Stimulated activated CD8-positive, alpha-beta memory T cell treated with anti-CD3 and anti-CD28 coated beads, Interleukin-4, amount 100 ng/mL, for 48 hours (primary cell): ENCODE measurements at places on chromosomes 7 and 10.

- no peak for DNase-seq
Observed at GRCh38 chr10:42972946-42973345, 103.9 kb upstream of the RET start.

GRCh38 chr10:67665491-67665890 is 30.5 kb downstream of the CTNNA3 start:
- no peak for DNase-seq

DNA sequence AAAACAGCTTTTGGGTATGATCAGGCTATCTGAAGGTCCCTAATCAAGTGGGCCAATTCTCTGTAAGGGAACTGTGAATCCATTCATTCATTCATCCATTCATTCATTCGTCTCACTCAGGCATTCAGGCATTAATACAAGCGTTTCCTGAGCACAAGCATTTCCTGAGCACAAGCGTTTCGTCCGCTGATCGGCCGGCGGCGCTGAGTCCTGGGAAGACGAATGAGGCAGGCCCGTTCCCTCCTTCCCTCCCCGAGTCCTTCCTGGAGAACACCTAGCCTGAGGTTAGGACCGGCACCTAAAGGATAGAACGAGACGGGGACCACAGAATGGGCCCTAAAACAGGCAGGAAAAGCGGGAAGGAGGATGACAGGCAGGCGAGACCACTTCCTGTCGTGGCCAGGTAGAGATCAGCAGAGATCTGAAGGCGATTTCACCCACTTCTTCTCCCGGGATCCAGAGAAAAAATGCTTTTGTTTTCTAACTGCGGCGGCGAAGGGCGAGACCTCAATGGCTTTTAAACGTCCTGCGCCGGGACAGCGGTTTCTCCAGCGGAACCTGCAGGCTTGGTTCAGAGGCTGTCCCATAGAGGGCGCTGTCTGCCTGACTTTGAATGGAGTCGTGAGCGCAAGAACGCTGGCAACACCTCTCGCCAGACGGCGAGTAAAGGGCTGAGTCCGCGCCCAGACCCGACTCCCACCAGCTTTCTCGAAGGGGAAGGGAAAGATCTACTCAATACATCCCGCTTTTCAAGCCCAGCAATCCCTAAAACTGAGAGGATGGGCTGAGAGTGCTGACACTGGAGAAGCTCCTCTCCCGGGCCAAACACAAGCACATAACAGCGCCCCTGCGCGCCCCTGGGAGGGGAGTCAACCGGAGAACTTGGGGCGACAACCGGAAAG is 2.9 kb upstream of the HMX3 start:
- DNase-seq = peak; percentile 94

DNA sequence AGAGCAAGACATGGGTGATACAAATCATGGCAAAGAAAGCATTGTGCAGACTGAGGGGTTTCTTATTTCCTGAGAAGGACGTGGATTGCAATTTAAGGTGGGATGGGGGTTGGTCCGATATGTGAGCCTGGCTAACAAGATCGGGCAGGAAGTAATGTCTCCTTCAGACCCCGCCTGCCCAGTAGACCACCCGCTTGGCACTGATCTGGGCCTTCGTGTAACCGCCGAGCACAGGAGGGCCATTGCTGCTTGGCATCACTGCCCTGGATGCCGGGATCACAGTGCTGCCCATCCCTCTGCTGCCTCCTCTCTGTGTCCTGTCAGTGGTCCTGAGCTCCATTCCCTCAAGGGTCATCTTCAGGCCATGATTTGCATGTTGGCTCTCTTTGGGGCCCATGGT is 214.6 kb upstream of the ZNF32 start:
- DNase-seq = peak; percentile 8

DNA sequence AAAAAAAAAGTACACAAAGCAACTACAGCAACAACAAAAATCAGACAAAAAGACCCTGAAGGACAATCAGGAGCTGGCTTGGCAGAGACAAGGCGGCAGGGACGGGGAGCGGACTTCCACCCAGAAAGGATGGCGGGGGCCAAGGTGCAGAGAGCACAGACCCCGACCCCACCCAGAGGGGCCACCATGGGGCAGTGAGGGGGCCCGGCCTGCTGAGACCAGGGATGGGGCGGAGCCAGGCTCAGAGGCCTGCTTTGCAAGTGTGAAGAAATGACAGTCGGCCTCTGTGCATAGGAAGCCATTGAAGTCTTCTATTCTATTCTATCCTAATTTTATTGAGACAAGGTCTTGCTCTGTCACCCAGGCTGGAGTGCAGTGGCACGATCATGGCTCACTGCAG is 82.0 kb downstream of the ELFN1 start:
- no peak for DNase-seq

GRCh38 chr7:69412331-69413146 is 185.7 kb upstream of the AUTS2 start:
- peak; percentile 23 for DNase-seq

- no peak for DNase-seq
Observed at GRCh38 chr7:151138153-151138851, 29.2 kb downstream of the GBX1 start.

DNA sequence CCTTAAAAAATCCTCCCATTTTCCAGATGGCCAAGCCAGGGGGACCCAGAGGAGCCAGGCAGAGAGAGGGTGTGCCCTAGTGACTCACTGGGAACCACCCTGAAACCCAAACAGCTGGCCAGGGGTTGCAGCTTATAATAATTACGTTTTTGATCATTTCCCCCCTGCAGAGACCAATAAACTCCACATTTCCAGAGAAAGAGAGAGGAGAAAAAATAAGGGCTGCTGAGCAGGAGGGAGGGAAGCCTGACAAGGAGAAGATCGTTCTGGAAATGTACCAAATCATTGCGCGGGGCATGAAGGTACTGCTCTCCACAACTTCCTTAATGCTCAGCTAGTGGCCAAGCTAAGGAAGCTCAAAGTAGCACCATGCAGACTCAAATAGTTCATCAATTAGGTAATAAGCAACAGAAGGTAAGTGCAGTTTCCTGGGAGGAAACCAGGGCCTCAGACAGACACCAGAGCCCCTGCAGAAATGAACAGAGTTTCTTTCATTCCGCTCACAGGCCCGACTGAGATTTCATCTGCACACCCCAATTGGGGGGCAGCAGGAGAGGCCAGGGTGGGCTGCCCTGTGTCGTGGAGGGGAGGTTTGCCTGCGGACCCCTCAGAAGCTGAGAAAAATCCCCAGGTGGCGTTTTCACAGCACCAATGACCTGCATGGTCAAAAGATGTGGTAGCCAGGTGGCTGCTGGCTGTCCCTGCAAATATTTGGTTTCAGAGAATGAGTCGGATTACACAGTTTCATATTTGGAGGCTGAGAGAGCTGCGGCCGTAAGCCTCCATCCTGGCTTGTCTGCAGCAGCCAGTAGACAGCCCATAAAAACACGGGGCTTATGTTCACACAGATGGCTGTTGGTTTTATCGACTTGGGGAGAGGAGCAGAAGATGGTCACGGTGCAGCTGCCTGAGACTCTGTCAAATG is 153.2 kb upstream of the LYZL2 start:
- no peak for DNase-seq

GRCh38 chr7:19105546-19105945 is 11.9 kb downstream of the TWIST1 start:
- no peak for DNase-seq

DNA sequence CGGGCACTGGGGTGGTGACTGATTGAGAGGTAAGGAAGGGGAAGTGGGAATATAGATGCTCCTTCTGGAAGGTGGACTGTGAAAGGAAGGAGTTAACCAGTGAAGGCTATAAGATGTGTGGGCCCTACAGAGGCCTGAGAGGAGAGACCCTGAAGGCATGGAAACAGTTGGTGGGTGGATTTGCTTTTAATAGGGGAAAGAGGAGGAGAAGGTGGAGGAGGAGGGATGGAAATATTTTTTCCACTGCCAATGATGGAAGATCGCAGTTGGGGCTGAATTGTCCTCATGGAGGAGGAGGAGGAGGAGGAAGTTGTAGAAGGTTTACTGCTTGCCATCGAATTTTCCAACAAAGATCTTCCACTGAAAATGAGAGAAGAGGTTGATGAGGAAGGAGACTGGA is 80.3 kb downstream of the KIAA1217 start:
- DNase-seq = no peak

DNA sequence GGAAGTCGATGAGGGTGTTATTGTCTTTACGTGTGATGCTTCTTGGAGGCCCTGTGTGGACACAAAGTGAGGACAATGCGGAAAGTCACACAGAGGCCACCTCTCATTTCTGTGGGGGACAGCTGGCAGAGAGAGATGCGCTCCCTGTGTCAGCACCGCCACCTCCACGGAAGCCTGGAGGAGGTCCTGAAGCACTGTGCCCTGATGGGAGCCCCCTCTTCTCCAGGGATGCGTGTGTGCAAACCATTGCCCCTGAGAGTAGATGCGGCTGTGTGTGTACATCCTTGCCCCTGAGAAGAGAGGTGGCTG is 2.0 kb downstream of the PTPRE start:
- DNase-seq = no peak

DNA sequence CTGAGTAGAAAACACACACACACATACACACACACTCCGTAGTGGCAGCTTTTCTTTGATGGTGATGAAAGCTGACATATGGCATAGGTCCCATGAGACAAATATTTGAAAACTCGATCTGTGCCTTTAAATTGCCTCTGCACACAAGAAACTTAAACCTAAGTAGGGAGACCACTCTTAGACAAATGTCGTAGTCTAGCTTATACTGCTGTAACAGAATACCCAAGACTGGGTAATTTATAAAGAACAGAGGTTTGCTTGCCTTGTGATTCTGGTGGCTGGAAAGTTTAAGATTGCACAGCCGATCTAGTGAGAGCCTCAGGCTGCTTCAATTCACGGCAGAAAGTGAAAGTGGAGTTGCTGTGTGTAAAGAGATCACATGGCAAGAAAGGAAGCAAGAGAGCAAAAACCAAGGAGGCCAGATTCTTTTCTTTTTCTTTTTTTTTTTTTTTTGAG is 489.4 kb upstream of the SORCS1 start:
- DNase-seq = no peak

DNA sequence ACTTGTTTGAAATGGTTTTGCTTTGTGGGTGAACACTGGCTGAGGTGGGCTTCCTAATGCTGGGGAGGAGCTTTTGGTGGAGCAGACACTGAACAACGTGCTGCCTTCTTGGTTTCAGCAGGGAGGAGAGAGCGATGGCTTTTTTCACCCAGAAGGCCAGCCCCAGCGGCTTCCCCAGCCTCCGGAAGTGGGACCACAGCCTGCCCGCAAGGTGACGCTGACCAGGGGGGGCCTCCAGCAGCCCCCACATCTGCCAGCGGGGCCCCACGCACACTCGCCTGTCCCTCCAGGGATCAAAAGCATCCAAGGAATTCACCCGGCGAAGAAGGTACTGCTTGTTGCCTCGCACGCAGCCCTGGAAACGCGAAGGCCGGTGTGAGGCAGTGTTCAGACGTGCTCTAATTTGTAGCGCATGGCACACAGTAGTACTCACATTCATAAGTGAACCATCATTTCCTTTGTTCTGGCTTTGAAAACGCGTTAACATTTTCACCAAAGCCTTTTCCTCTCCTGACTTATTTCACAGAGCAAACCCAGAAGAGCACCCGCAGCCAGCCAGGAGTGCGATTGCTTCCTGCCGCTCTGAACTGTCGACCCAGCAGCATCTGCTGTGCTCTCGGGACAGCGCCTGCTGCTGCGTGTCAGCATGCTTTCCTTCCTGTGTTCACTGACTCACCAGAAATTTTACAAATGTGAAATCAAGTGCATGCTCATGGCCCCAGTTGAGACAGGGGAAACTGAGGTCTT is 48.4 kb downstream of the SHH start:
- DNase-seq = peak; percentile 71

GRCh38 chr7:41975849-41976248 is 261.2 kb downstream of the GLI3 start:
- no peak for DNase-seq
